Mammary microvascular endothelial cell (primary cell): ENCODE measurements at places on chromosomes 12 and 14. TPM values are rescaled to one million over a fixed set of nuclear protein-coding genes. Genes with fewer than 3 reads are reported as not detected.

Gene CAPZA3
- not detected in 2 replicates for total RNA-seq

Gene RNASE3
- total RNA-seq: not detected in 2 replicates

Gene PLEKHD1
- not detected in 2 replicates for total RNA-seq

Gene NKX2-1
- not detected in 2 replicates for total RNA-seq

Gene OR10G2
- not detected in 2 replicates for total RNA-seq

Gene SIX6
- not detected in 2 replicates for total RNA-seq

Gene TAS2R43
- total RNA-seq: 0.53 TPM in 1 of 2 replicates, not detected in the other

Gene DTD2
- 24.0 and 31.9 TPM in 2 replicates for total RNA-seq

Gene LMNTD1
- 0.07 TPM in 1 of 2 replicates, not detected in the other for total RNA-seq

Gene PTPRO
- total RNA-seq: 0.10 TPM in 1 of 2 replicates, not detected in the other

Gene MGAT2
- total RNA-seq: 94.2 and 101 TPM in 2 replicates

Gene PPP4R4
- not detected in 2 replicates for total RNA-seq

Gene OR4E2
- total RNA-seq: not detected in 2 replicates

Gene SLCO1B1
- total RNA-seq: not detected in 2 replicates

Gene PPP1R36
- 0.39 TPM in 1 of 2 replicates, not detected in the other for total RNA-seq
